ENCODE measurements at places on chromosomes 3 and 15. TPM values are rescaled to one million over a fixed set of nuclear protein-coding genes. Genes with fewer than 3 reads are reported as not detected.

Gene HRG
- not detected for total RNA-seq

DNA sequence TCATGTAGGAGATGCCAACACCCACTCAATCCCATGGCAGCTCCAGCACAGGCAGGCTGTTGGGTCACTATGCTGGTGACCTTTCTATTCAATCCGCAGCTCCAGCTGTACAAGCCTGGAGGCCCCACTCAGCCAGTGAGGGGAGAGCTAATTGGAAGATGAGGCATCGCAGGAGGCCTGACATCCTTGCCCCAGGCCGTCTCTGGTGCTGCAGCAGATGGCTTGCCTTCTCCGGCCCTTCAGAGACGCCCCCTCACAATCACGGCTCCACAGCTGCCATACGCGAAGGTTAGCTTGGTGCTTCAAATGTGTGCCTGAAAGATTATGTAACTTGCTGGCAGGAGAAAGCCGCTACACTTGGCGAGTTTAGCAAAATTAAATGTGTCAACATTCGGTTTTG is 104.2 kb upstream of the CLSTN2 start:
- no peak overlapping the region for H3K27ac ChIP-seq
- peak; percentile 54 for DNase-seq
- H3K27me3 ChIP-seq, result no peaks in the 10 kb centered on the region
- H3K4me3 ChIP-seq, result no peak overlapping the region
- H3K36me3 ChIP-seq, result no peaks in the 10 kb centered on the region

GRCh38 chr15:50353251-50353974 is 1.6 kb downstream of the GABPB1 start:
- no peak for DNase-seq
- H3K4me3 ChIP-seq, result peak overlapping the region; percentile 96
- H3K36me3 ChIP-seq, result peaks cover 24% of the 10 kb centered on the region
- H3K27me3 ChIP-seq, result peaks cover 2% of the 10 kb centered on the region
- H3K4me1 ChIP-seq, result peaks cover 63% of the 10 kb centered on the region
- H3K27ac ChIP-seq, result peak overlapping the region; percentile 99

Gene SCG5
- total RNA-seq, result 25.1 TPM

GRCh38 chr15:69854521-69855181 is 243.1 kb downstream of the TLE3 start:
- H3K27ac ChIP-seq, result no peak overlapping the region
- no peaks in the 10 kb centered on the region for H3K36me3 ChIP-seq
- H3K27me3 ChIP-seq, result peaks cover 84% of the 10 kb centered on the region
- DNase-seq, result no peak
- H3K4me3 ChIP-seq, result no peak overlapping the region

DNA sequence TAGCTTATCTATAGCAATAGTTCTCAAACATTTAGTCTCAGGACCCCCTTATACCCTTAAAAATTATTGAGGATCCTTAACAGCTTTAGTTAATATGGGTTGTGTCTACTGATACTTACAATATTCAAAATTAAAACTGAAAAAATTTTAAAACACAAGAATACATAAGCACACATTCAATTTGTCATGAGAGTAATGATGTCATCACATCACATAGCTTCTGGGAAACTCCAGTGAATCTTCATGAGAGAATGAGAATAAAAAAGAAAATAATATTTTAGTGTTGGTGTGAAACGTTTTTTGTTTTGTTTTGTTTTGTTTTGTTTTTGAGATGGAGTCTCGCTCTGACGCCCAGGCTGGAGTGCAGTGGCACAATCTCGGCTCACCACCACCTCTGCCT is 25.2 kb upstream of the ACP3 start:
- no peak for DNase-seq
- H3K36me3 ChIP-seq, result peaks cover 7% of the 10 kb centered on the region
- H3K27me3 ChIP-seq, result no peaks in the 10 kb centered on the region
- H3K27ac ChIP-seq, result no peak overlapping the region

DNA sequence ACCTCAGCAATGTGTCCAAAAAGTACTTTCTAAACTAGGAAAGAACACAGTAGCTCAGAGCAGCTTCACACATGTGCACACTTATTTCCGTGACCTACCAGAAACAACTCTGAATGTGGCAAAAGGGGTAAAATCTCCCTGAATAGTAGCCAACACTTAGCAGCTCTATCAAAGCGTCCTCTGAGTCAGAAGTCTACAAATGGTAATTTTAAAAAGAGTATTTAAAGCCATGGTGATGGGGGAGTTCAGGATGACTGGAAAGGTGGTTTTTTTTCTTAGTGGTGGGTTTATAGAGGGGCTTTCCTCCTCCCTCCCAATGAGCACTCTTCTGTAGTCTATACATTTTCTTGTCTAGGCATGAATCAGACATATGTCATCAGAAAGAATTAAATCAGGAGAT is 223.8 kb upstream of the PRICKLE2 start:
- peaks cover 13% of the 10 kb centered on the region for H3K4me1 ChIP-seq
- DNase-seq, result no peak
- no peak overlapping the region for H3K4me3 ChIP-seq
- H3K36me3 ChIP-seq, result no peaks in the 10 kb centered on the region
- no peak overlapping the region for H3K27ac ChIP-seq
- peaks cover 13% of the 10 kb centered on the region for H3K27me3 ChIP-seq

DNA sequence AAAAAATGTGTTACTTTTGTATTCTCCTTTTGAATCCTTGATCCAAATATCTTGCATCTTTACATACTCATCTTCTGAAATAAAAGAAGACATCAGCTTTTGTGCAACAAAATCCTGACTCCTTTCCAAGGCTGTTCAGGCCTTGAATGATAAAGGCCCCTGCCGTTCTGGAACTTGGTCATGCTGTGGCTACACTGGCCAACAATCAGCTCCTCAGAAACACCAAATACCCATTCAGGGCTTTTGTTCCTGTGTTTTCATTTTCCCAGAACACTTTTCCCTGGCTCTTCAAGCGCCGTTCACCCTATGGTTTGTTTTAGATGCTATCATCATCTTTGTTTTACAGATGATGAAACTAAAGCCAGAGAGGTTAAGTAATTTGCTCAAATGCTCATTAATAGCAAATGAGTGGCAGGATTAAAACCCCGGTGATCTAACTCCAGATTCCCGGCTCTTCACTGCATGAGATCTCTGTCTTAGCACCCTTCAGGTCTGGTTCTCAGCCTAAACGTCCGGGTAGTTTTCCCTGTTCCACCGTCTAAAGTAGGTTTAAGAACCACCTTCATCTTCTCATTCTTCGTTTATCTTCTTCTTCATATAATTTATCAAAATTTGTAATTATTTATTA is 58.3 kb downstream of the EPHA3 start:
- DNase-seq, result no peak
- H3K4me3 ChIP-seq, result no peak overlapping the region
- peak overlapping the region; percentile 16 for H3K27ac ChIP-seq
- no peaks in the 10 kb centered on the region for H3K36me3 ChIP-seq
- no peaks in the 10 kb centered on the region for H3K27me3 ChIP-seq
- H3K4me1 ChIP-seq, result peaks cover 33% of the 10 kb centered on the region

DNA sequence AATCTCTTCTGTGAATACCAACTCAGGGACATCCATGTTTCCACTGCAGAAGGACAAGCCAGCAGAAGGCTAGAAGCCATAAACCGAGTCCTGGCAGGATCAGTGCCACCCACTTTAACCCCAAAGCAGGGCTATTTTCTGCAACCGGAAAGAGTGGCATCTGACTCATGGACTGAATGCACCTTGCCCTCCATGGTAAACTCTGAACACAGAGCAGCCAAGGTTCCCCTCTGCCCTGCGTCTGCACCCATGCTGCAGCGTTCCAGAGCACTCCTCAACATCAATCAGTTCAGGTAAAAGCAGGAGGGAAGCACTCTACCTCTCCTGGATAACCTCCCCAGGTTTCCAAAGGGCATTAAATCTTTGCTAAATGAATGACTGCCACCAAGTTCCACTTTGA is 801 bp upstream of the NGRN start:
- H3K4me3 ChIP-seq, result peak overlapping the region; percentile 93
- H3K36me3 ChIP-seq, result peaks cover 4% of the 10 kb centered on the region
- no peak for DNase-seq
- H3K27me3 ChIP-seq, result peaks cover 8% of the 10 kb centered on the region

- no peak overlapping the region for H3K27ac ChIP-seq
- no peak overlapping the region for H3K4me3 ChIP-seq
- no peak for DNase-seq
- no peaks in the 10 kb centered on the region for H3K36me3 ChIP-seq
- H3K4me1 ChIP-seq, result no peaks in the 10 kb centered on the region
These were observed 6.6 kb downstream of the PROK2 start for GRCh38 chr3:71778353-71778752.

DNA sequence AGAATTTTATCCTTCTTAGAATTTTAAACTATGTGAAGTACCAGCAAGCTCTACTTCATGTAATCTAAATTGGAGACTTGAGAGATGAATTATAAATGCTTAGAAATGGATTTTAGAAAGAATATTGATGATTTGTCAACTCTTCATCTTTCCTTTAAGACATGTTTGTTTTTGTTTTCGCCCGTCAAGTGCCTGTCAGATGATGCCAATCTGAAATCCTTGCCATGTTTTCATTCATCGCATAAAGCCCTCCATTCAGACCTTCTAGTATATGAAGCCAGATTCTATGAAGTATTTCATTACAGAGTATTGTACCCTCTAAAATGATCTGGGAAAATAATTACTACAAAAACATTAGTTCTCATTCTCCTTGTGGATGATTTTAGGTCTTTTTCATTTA is 223.2 kb upstream of the SOX2 start:
- peaks cover 13% of the 10 kb centered on the region for H3K4me1 ChIP-seq
- no peak for DNase-seq
- H3K27me3 ChIP-seq, result no peaks in the 10 kb centered on the region
- H3K27ac ChIP-seq, result no peak overlapping the region
- H3K36me3 ChIP-seq, result no peaks in the 10 kb centered on the region

- DNase-seq, result no peak
- H3K36me3 ChIP-seq, result no peaks in the 10 kb centered on the region
- H3K27ac ChIP-seq, result no peak overlapping the region
- no peaks in the 10 kb centered on the region for H3K4me1 ChIP-seq
- no peaks in the 10 kb centered on the region for H3K27me3 ChIP-seq
- no peak overlapping the region for H3K4me3 ChIP-seq
These were observed 13.5 kb upstream of the GRAMD1C start for GRCh38 chr3:113825090-113825489.

Gene BLM
- 47.8 TPM for total RNA-seq

- H3K4me1 ChIP-seq, result no peaks in the 10 kb centered on the region
- no peak overlapping the region for H3K4me3 ChIP-seq
- H3K27ac ChIP-seq, result peak overlapping the region; percentile 22
- no peaks in the 10 kb centered on the region for H3K27me3 ChIP-seq
These were observed 31.3 kb downstream of the TARS3 start for GRCh38 chr15:101692801-101693598.

DNA sequence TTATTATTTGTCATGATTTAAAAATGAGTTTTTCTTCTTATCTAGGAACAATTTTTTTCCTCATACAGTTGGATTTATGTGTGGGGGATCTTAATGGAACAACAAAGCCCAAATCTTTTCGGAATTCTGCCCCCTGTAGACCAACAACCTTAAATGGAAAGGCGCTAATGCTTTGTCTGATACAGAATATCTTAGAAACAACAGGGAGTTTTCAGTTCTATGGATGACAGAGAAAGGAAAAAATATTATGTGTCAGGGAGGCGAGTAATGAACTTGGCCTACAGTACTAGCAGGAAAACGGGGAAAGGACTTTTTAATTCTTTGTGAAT is 592 bp downstream of the MOBP start:
- H3K27ac ChIP-seq, result no peak overlapping the region
- no peaks in the 10 kb centered on the region for H3K36me3 ChIP-seq
- H3K4me1 ChIP-seq, result peaks cover 10% of the 10 kb centered on the region
- no peak for DNase-seq
- no peaks in the 10 kb centered on the region for H3K27me3 ChIP-seq
- no peak overlapping the region for H3K4me3 ChIP-seq

GRCh38 chr3:107430996-107431245 is 53.7 kb downstream of the CCDC54 start:
- H3K27ac ChIP-seq, result no peak overlapping the region
- peak overlapping the region; percentile 96 for H3K4me3 ChIP-seq
- peaks cover 9% of the 10 kb centered on the region for H3K27me3 ChIP-seq

GRCh38 chr3:177104299-177104992 is 92.8 kb downstream of the TBL1XR1 start:
- no peak overlapping the region for H3K27ac ChIP-seq
- peaks cover 35% of the 10 kb centered on the region for H3K4me1 ChIP-seq
- no peaks in the 10 kb centered on the region for H3K27me3 ChIP-seq
- H3K4me3 ChIP-seq, result no peak overlapping the region

- H3K27me3 ChIP-seq, result no peaks in the 10 kb centered on the region
- no peak overlapping the region for H3K27ac ChIP-seq
- DNase-seq, result no peak
- peaks cover 44% of the 10 kb centered on the region for H3K4me1 ChIP-seq
These were observed 29.2 kb downstream of the EPHB3 start for GRCh38 chr3:184590795-184591194.
